ENCODE measurements at places on chromosomes 4 and X.

DNA sequence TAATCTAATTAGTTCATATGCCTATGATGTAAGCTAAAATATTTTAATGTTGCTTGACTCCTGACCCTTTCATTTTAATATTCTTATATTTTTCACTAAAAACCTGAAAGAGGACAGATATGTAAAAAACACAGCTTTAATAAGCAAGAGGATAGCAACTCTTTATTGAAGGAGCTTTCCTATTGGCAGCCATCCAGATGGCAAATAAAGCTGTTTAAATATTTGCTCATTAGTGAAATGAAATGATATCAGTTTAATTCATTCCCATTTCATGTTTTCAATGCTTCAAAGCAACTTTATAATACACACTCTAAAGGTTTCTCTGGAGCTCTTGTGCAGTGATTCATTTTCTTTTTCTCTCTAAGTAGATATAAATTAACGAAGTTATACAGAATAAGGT lies 473.4 kb downstream of the PCDH7 start:
- DNase-seq, result no peak

- no peak for DNase-seq
Observed at GRCh38 chrX:56783996-56784620, 55.1 kb downstream of the NBDY start.

- no peak for DNase-seq
Observed at GRCh38 chr4:136831553-136831952, 700.7 kb downstream of the PCDH18 start.

- no peak for DNase-seq
Observed at GRCh38 chrX:103817502-103817901, 14.6 kb downstream of the RAB9B start.

DNA sequence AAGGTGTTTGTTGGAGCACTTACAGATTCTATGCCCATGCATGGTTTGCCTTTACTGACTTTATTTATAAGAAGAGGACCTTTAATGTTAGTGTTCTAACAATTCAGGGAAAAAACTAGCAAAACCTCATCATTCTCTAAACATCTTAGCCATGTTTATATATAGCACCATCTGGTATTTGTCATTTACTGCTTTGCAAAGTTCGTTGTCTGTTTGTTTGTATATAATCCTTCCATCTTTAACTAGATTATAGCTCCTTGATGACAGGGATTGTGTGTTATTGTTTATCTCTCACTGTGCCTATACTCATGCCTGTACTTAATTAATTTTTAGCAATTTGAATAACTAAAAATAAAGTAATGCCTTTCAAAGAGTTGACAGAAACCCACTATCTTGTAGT lies 170.6 kb upstream of the PACRGL start:
- DNase-seq, result no peak

DNA sequence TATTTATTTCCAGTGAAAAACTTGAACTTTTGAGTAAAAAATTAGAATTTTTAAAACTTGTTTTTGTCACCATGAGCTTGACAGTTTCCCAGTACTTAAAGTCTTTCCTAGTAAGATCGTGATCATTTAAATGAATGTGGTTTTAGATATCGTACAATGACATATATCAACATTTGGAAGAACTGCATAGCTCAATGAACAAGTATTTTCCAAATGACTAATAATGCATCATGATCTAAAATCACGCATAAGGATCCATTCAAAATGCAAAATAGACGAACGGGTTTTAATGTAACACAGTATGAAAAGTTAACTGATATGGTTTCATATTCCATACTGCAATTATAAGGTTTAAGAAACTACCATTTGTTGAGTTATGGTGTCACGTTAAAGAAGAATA lies 4.1 kb upstream of the NDNF start:
- DNase-seq, result no peak

DNA sequence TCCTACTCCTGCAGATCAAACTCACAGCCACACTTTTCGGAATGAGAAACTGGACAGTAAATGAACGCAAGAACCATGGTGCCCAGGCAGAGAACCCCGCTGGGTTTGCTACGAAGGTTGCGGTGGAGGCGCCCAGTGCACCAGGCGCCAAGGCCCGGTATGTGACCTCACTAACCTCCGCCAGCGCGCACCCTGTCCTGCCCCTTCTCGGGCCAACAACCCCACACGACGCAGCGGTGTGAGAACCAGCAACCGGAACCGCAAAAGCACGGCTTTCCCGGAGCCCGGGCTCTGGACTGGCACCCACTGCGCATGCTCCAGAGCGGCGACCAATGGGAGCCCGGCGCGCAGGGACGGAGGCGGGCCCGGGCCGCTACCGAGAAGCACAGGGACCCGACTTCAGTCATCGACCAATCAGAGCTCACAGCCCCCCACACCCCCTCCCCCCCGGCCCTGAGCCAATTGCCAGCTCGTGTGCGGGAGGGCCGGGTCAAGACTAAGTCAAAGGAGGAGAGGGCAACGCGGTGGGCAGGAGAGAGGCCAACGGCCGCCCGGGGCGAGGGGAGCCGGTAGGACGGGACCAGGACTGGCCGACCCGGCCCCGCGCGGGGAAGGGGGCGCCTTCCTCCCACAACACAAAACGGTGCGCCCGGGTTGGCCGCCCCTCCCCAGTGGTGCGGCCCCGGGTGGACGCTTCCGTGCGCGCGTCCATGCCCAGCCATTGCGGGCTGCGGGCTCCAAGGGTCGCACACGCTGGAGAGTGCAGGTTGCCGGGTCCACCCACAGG lies 7.3 kb upstream of the WAS start:
- peak; percentile 21 for DNase-seq

DNA sequence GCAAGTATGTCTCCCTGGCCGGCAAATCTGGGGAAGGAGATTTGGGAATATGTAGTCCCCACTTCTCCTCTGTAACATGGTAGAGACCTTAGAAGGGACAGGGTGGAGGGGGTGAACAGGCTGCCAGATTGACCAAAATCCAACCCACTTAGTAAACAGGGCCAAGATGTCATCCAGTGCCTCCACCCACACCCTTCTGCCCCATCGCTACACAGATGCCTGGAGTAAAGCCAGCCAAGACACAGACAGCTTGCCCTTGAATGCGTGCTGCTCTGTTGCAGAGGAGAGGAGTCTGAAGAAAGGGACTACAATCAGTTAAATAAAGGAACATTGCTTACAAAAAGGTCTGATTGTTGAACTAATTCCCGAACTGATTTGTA lies 160.1 kb upstream of the LDB2 start:
- no peak for DNase-seq

GRCh38 chr4:27094783-27095182 lies 234.1 kb downstream of the STIM2 start:
- DNase-seq, result no peak

- DNase-seq, result no peak
Observed at GRCh38 chr4:79235095-79235494, 90.8 kb downstream of the NAA11 start.

- no peak for DNase-seq
Observed at GRCh38 chr4:12071316-12071715, 642.6 kb upstream of the HS3ST1 start.

- no peak for DNase-seq
Observed at GRCh38 chr4:2335729-2336101, 73.8 kb upstream of the MXD4 start.

GRCh38 chrX:140342410-140342809 lies 162.5 kb downstream of the SOX3 start:
- no peak for DNase-seq

DNA sequence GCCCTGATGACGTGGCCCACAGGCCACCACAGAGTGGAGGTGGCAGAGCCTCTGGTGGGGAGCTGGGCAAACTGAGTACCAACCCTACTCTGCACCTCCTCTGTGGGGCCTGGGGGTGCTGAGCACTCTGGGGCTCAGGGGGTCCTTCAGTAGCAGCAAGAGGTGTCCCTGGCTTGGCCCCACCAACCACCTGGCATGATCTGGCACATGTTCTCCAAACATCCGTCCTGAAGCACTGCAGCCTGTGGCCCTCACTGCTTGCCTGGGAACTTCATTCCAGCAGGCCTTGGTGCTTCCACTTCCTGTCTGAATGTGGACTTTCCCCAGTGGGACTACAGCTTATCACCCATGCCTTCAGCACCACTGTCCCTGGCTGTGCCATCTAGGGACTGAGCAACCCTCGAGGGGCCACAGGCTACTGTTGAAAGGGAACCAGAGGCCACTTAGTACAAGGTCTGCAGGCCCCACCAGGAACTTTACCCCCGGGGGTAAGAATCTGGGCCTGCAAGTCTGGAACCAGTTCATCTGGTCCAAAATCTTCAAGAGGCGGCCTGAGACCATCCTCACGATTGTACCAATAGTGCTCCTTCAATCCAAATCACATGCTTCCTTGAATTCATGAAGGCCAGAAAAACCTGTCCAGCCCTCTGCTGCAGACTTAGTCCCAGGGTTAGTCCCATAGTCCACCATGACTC lies 13.2 kb downstream of the TNIP2 start:
- DNase-seq, result no peak

DNA sequence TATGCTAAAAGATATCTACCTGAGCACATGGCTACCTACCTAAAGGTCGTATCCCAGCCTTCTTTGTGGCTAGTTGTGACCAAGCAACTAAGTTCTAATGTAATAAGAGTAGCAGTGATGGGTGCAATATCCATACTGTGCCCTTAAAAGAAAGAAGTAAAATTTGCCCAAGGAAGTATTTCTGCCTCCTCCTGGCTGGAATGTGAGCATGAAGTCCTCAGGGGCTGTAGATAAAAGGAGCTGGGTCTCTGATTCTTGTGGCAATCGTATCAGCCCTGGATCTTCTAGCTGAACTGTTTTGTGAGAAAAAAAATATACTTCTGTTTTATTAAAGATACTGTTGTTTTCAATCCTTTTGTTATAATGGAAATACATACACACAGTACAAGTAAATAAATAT lies 217.4 kb downstream of the GPAT3 start:
- no peak for DNase-seq

GRCh38 chrX:45622042-45622423 lies 421.4 kb upstream of the DIPK2B start:
- DNase-seq, result no peak

- no peak for DNase-seq
Observed at GRCh38 chrX:150313514-150313913, 49.6 kb upstream of the MAMLD1 start.

DNA sequence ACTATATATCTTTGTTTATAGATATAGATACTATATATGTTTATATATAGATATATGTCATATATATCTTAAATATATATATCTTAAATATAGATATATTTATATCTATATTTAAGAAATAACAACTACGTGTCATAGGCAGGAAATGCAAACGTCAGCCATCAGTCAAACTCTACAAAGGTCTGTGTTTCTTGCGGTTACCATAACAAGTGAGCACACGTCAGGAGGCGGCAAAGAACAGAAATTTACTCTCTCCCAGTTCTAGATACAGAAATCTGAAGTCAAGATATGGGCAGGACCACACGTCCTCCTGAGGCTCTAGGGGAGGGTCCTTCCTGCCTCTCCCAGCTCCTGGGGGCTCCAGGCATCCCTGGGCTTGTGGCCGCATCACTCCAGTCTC lies 6.5 kb downstream of the PLCXD1 start:
- DNase-seq, result no peak

DNA sequence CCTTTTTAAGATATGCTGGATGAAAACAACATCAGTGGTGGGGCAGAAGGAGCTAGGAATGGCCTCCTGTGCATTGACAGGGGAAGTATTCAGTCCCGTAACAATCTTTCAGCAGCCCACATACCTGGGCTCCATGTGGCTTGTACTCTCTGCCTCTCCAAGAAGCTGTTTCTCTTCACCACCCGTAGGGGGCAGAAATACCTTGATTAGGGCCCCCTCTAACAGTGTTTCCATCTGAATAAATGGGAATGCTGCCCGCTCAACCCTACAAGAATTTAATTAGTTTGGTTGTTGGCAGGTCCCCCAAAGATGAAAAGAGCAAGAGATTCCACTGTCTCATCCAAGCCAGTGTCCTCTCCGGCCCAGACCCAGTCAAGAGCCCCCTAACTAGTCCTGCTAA lies 155.2 kb downstream of the SMIM20 start:
- DNase-seq, result no peak

DNA sequence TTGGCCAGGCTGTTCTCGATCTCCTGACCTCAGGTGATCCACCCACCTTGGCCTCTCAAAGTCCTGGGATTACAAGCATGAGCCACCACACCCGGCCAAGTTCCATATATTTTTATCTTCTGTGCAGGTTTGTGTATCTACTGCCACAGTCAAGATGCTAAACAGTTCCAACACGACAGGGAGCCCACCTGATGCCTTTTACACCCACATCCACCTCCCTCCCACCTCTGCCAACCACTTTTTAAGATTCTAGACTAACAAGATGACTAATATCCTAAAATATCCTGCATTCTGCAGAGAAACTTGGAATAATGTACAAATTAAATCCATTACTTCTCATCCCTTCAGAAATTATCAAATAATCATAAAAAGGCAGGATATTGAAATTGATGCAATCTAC lies 19.3 kb upstream of the RPL34 start:
- DNase-seq, result no peak

- no peak for DNase-seq
Observed at GRCh38 chr4:169952236-169953002, 73.8 kb downstream of the MFAP3L start.

DNA sequence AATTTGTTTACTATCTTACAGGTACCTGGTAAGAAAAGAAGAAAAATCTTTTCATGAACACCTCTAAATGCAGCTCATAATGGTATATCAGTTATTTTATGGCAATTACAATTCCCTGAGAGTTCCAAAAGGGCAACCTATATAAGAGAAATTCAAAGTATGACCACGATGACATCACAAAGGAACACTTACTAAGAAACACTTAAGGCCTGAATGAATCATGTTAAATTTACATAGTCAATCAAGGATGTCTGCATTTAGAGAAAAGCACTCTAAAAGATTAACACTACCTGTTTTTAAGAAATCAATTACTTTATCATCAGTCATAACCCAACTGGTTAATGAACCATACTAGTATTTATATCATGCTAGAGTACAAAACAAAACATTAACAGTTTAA lies 63.9 kb downstream of the LCORL start:
- no peak for DNase-seq

GRCh38 chr4:125808570-125808969 lies 493.8 kb downstream of the FAT4 start:
- DNase-seq, result no peak

GRCh38 chr4:103996637-103997036 lies 276.9 kb upstream of the TACR3 start:
- no peak for DNase-seq

GRCh38 chr4:39846705-39847104 lies 131.0 kb downstream of the PDS5A start:
- DNase-seq, result no peak

- DNase-seq, result no peak
Observed at GRCh38 chr4:115090483-115091075, 22.8 kb downstream of the NDST4 start.

DNA sequence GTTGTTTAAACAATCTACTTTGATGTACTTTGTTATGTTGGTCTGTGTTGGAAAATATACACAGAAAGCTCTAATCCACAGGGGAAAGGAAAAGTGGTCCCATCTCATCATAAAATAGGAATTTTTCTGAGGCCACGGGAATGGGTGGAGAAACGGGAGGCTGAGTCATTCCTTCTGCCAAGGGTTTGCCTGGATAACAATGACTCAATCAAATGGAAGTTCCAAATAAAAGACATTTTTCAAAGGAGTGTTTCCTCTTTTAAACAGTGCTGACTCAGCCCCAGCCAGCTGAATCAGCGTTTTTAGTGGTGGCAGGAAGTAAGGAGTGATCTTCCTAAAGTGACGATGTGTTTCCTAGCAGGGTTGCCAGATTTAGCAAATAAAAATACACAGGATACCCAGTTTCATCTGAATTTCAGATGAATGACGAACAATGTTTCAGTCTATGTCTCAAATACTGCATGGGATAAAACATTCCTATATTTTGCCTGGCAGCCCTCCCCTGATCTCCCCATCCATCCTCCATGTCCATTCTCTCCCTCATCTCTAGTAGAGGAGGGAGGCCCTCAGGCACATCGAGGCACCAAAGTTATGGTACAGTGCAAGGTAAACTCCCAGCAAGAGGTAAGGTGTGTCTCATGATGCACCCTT lies 345.4 kb upstream of the GATB start:
- DNase-seq, result no peak

Data from cortex of kidney (tissue), 1 donor.